ENCODE measurements at places on chromosomes 11 and 22. TPM values are rescaled to one million over a fixed set of nuclear protein-coding genes. Genes with fewer than 3 reads are reported as not detected.

The CRYBB2 gene
- not detected for total RNA-seq

The KCNC1 gene
- 0.14 TPM for total RNA-seq

The MS4A10 gene
- total RNA-seq: not detected

The CRYBA4 gene
- not detected for total RNA-seq

The HEPN1 gene
- not detected for total RNA-seq

GRCh38 chr22:46040471-46041465 lies 63.8 kb upstream of the WNT7B start:
- no peaks in the 10 kb centered on the region for H3K27me3 ChIP-seq
- no peaks in the 10 kb centered on the region for H3K36me3 ChIP-seq
- no peak for DNase-seq
- H3K27ac ChIP-seq: peak overlapping the region; percentile 47
- H3K4me3 ChIP-seq: no peak overlapping the region

DNA sequence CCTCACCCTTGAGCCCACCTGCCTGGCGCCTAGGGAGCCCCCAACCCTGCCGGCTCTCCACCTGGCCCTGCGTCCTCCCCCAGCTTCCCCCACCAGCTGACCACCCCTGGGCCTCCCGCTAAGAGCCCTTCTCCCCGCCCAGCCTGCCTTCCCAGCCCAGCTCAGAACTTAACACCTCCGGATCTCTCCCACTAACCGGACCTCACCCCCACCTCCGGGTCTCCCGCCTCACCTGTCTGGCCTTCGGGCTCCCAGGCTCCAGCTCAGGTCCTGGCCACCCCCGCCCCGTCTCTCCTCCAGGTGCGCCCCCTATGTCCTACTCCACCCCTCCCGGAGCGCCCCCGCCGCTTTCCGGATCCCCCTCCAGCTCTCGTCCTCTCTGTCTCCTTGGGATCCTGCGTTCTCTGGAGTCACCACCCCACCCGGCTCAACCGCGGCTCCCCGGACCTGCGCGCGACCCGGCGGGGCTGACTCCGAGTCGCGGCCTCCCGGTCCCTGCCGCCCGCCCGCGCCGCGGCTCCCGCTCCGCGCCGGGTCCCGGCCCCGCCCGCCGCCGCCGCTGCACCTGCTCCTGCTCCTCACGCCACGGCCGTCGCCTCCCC lies at the start of gene KCNJ11:
TSS of gene KCNJ11 (minus strand) at position 51 of the 602 bp plus-strand sequence. CDS start 568 bp downstream, outside the sequence.
- H3K27ac ChIP-seq: peak within 1 kb of the TSS; percentile 50
- no peaks in the 10 kb centered on the region for H3K27me3 ChIP-seq
- peaks cover 4% of the 10 kb centered on the region for H3K4me1 ChIP-seq
- H3K4me3 ChIP-seq: peak within 1 kb of the TSS; percentile 68
- no peaks in the 10 kb centered on the region for H3K36me3 ChIP-seq

GRCh38 chr11:76510060-76511047 lies 65.5 kb downstream of the EMSY start:
- no peaks in the 10 kb centered on the region for H3K36me3 ChIP-seq
- H3K27me3 ChIP-seq: no peaks in the 10 kb centered on the region
- peaks cover 5% of the 10 kb centered on the region for H3K4me1 ChIP-seq

- peak; percentile 11 for DNase-seq
- H3K27me3 ChIP-seq: no peaks in the 10 kb centered on the region
- H3K27ac ChIP-seq: no peak overlapping the region
- H3K36me3 ChIP-seq: peaks cover 9% of the 10 kb centered on the region
These were observed 469 bp downstream of the KCNK7 start for GRCh38 chr11:65595131-65595530.

DNA sequence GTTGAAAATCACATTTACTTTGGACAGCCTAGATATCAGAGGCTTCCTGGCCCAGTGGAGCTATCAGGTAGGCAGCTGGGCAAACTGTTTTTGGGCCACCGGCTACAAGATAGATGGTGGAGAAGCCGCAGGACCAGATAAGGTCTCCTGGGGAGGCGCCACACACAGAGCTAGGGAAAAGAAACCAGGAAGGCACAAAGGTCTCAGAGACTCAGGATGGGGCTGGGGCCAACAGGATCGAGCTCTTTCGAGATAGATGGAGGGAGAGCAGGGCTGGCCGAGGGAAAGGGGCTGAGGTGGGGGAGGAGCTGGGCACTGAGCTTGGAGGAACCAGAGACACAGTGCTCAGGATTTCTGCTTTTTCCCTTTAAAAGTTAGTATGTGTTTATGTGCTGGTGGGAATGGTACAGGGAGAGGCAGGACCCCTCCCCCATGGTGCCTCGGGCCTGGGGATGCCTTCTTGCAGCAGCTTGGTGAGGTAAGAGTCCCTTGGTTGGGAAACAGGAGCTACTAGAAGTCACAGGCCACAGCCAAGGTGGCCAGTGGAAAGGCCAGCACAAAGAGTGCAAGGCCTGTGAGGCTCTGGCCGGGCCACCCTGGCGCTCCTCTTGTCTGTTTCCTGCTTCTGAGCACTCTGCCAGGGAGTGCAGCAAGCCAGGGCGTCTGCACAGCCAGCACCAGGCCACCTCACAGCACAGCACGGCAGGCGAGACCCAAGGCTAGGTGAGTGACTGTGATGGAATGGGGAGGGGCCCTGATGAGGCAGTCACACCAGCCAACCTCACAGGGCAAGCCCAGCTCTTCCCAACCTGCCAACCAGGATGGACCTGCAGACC lies 11.5 kb upstream of the NAP1L4 start:
- H3K27me3 ChIP-seq: no peaks in the 10 kb centered on the region
- H3K4me3 ChIP-seq: no peak overlapping the region
- no peak for DNase-seq
- H3K4me1 ChIP-seq: peaks cover 8% of the 10 kb centered on the region
- no peak overlapping the region for H3K27ac ChIP-seq
- no peaks in the 10 kb centered on the region for H3K36me3 ChIP-seq

DNA sequence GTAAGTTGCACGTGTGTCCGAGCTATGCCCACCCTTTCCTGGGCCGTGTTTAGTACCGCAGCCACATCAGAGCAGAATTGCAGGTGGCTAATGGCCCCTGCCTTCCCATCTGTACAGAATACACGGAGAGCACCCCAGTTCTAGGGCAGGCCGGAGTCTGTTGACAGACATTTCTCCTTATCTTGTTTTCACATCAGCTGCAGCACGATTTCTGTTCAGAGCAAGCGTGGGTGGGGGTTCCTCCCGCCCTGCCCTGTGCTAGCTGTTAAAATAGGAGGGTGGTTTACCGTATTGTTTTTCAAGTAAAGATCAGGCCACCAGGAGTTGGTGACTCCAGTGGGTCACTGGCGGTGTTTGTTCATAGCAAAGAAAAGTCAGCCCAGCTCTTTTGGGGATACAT lies 41.1 kb downstream of the UBASH3B start:
- no peak for DNase-seq
- no peak overlapping the region for H3K4me3 ChIP-seq
- peaks cover 2% of the 10 kb centered on the region for H3K4me1 ChIP-seq

GRCh38 chr11:38721586-38722315 lies 2123.7 kb upstream of the RAG2 start:
- no peak overlapping the region for H3K4me3 ChIP-seq
- no peaks in the 10 kb centered on the region for H3K36me3 ChIP-seq
- H3K4me1 ChIP-seq: no peaks in the 10 kb centered on the region
- no peak overlapping the region for H3K27ac ChIP-seq
- DNase-seq: no peak

DNA sequence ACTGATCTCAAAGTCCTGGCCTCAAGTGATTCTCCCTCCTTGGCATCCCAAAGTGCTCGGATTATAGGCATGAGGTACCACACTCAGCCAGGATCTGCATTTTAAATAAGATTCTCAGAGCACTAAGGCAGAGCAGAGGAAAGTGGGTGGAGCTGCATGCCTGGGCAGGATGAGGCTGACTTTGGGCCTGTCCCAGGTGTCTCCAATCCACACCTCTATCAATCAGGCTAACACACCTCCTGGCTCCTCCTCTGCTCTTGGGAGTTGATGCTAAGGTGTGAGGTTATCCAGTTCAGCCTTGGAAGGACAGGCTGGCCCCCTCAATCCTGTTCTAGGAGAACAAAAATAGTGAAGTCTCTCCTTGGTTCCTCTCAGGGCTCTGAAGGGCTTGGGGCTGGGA lies 30.2 kb upstream of the P2RY2 start:
- no peaks in the 10 kb centered on the region for H3K36me3 ChIP-seq
- H3K27ac ChIP-seq: no peak overlapping the region
- no peak for DNase-seq
- H3K4me1 ChIP-seq: peaks cover 10% of the 10 kb centered on the region

DNA sequence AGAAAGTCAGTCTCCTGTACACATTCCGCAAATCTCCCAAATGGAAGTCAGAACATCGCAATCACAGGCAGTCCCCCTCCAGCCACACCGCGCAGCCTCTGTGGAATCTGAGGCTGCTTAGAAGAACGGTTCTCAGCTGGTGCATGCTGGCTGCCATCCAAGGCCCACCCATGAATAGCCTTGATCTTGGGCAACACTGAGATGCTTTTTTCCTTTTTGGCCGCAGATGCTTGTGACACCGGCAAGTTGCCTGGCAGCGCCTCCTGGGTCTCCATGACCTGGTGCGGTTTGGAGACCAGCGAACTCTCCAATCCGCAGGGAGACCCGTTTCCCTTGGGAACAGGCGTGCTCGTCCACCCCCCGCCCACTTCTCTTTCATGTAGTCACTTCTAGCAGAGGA lies 26.3 kb upstream of the PHF21B start:
- H3K27me3 ChIP-seq: peaks cover 9% of the 10 kb centered on the region
- no peak overlapping the region for H3K27ac ChIP-seq
- no peak for DNase-seq
- H3K4me1 ChIP-seq: no peaks in the 10 kb centered on the region
- H3K36me3 ChIP-seq: no peaks in the 10 kb centered on the region

GRCh38 chr11:119482521-119483011 lies 59.6 kb upstream of the THY1 start:
- H3K27ac ChIP-seq: no peak overlapping the region
- H3K4me3 ChIP-seq: no peak overlapping the region
- no peaks in the 10 kb centered on the region for H3K36me3 ChIP-seq
- DNase-seq: no peak

DNA sequence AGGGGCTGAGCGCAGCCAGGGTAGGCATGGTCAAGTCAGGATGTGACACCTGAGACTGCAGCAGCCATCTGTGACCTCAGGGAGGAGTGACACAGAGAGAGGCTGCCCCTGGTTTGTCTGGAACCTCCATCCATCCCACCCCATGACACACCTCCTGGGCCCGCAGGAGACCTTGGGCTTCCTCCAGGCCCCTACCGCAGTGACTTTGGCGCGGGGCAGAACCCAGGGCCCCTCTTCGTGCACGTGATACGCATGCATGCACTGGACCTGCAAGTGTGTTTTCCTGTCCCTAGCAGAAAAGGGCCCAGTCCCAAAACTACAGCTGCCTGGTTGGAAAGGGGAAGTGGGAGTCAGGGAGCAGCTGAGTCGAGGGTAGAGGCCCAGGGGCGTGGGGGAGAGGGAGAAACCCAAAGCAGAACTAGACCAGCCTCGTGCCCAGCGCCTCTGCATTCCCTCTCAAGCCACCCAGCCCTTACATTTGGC lies 7.9 kb upstream of the CYTH4 start:
- H3K27me3 ChIP-seq: peaks cover 19% of the 10 kb centered on the region
- DNase-seq: peak; percentile 41
- no peak overlapping the region for H3K27ac ChIP-seq
- H3K36me3 ChIP-seq: no peaks in the 10 kb centered on the region
- H3K4me1 ChIP-seq: no peaks in the 10 kb centered on the region

Measured in transverse colon (tissue), 4 donors.